ENCODE measurements at places on chromosomes 5 and 9. TPM values are rescaled to one million over a fixed set of nuclear protein-coding genes. Genes with fewer than 3 reads are reported as not detected.

GRCh38 chr5:78886341-78887230 lies 98.5 kb downstream of the ARSB start:
- no peak for DNase-seq

- DNase-seq = no peak
These were observed 153.2 kb upstream of the EGFLAM start for GRCh38 chr5:38105231-38105570.

DNA sequence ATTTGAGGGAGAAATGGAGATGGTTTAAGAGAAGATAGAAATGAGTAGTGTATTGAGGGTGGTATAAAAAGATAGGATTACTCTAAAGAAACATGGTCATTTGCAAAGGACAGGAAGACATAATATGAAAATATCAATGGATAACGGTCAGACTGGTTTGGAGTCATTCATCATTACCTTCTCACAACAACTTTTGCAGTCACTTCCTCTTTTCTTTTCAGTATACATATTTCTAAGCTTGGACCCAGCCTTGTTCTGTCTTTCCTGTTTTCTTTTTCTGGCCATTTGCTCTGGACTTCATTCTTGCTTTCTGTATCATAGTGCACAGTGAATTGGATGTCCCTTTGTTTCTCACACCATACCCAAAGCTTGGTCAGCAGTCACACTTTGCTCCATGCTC lies 966.5 kb upstream of the TYRP1 start:
- DNase-seq = no peak

- no peak for DNase-seq
These were observed 10.6 kb downstream of the DELE1 start for GRCh38 chr5:141934099-141934844.

GRCh38 chr9:77455312-77455927 lies 192.7 kb downstream of the GNA14 start:
- DNase-seq = peak; percentile 42

GRCh38 chr9:94792511-94792910 lies 66.0 kb downstream of the AOPEP start:
- DNase-seq = peak; percentile 61

DNA sequence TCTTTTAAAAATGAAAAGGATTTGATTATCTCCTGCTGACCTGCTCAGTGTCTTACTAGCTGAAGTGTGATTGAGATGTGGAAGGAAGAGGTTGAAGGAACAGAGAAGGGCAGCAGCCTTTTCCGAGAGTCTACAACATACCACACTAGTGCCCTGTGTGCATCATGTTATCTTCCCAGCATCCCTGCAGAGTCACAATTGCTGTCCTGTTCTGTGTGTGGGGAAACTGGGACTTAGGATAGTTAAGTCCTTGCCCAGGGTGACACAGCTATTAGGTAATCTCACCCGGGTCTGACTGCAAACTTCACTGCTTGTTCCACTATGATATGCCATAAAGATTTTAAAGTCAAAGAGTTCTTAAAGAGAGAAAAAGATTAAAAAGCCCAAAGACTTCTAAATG lies 55.8 kb downstream of the FAM78A start:
- DNase-seq = no peak

GRCh38 chr9:8816361-8816760 lies 1016.8 kb upstream of the DMAC1 start:
- no peak for DNase-seq

DNA sequence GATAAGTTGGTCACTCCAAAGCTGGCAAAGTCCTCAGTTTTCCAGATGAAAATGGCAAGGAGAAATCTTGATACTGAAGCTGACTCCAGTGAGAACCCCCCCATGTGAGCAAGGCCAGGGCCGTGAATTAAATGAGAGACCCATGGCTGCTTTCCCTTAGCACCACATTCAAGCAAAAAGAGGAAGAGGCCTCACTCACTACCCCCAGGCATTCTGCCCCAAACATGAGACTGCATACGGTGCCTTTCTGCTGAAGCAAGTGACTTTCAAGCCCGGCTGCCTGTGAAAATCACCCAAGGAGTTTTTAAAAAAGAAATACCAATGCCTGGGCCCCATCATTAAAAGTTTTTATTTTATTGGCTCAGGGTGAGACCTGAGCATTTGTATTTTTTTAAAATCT lies 66.9 kb downstream of the TMEM252 start:
- no peak for DNase-seq

- DNase-seq = no peak
These were observed 103.9 kb downstream of the INSYN2B start for GRCh38 chr5:169876386-169876785.

DNA sequence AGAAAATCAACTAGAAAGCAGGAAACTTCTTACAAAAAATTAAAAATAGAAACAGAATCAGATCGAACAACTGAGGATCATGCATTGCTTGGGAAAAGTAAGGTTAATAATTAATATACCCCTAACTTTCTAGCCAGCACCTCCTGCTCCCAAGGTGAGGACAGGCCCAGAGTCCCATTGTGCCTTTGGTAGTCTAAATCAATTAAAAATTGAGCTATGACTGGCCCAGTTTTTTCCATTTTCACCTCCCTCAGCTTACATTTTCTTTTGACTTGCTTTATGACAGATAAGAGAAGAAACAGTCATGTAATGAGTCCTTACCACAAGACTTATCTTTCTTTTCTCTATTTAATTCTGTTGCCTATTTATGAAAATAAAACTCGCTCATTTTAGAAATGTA lies 182.2 kb downstream of the RAB3C start:
- no peak for DNase-seq

- DNase-seq = no peak
These were observed 105.1 kb downstream of the SLC24A2 start for GRCh38 chr9:19683715-19684114.

The DTWD2 gene
- total RNA-seq = 10.7 TPM

The FOXD4L5 gene
- not detected for total RNA-seq

The SNX2 gene
- total RNA-seq = 59.5 TPM

The SPACA9 gene
- 1.4 TPM for total RNA-seq

The SLC6A18 gene
- not detected for total RNA-seq

The PCDHB7 gene
- 2.6 TPM for total RNA-seq

The EMB gene
- 21.6 TPM for total RNA-seq

The IDNK gene
- total RNA-seq = 4.2 TPM
